ENCODE measurements at places on chromosomes 3 and 15.

DNA sequence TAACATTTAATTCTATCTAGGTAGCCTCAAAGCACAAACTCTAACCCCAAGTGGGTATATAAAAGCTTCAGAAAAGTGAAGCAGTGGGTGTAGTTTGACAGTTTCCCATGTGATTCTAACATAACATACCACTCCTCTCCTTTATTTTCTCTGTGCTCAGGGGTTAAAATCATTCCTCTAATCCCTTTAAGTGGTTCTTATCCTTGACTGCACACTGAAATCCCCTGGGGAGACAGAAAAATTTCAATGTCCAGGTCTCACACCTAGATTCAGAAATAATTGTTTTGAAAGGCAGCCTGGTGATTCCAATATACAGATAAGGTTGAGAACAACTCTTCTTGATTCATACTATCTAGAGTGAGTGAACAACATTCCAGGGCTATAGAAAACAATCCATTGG is 986.4 kb downstream of the ROBO1 start:
- no peak for DNase-seq

GRCh38 chr3:38655708-38656300 is 6.3 kb upstream of the SCN5A start:
- no peak for DNase-seq

- DNase-seq: peak; percentile 75
These were observed 32.9 kb downstream of the GJD2 start for GRCh38 chr15:34721802-34722438.

DNA sequence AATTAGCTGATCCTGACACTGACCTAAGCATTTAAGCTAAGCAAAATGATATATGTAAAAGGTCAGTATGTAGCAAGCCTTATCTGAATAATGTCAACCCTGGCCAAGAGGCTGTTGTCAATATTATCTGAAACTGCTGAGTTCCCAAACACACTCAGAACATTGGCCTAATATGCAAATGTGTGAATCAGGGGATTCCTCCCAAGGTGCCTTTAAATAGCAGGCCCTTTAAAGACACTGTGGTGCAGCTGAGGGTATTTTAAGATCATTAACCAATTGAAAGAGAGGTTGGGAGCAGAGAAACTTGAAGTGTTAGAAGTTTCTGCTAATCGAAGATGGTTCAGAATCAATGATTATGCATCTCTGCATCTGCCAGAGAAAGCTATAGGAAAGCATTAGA is 207.0 kb downstream of the NTRK3 start:
- DNase-seq: no peak

DNA sequence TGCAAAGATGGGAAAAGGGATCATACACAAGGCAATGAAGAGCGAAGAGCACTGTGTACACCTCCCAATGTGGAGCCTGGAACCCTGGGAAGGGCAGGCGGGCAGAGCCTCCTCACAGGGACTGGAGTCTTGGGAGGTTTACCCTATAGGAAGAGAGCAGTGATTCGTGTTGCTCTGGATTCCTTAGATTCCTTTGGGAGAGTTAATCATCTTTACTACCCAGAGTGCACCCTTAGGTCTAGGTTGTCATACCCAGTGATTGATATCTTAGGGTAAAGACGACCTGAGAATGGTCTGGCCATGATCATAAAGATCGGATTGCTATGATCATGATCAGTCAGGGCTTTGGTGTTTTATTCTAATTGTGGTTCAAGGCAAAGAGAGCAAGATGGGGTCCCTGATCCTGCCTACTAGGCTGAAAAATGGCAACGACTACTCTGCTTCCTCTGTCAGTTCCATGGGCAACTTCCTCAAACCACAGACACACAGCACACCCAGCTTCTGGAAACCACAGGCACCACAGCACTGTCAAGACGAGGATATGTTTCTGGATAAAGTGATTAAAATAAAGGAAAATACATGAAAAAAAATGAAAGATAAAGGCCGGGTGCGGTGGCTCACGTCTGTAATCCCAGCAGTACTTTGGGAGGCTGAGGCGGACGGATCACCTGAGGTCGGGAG is 20.4 kb upstream of the MAP6D1 start:
- no peak for DNase-seq

DNA sequence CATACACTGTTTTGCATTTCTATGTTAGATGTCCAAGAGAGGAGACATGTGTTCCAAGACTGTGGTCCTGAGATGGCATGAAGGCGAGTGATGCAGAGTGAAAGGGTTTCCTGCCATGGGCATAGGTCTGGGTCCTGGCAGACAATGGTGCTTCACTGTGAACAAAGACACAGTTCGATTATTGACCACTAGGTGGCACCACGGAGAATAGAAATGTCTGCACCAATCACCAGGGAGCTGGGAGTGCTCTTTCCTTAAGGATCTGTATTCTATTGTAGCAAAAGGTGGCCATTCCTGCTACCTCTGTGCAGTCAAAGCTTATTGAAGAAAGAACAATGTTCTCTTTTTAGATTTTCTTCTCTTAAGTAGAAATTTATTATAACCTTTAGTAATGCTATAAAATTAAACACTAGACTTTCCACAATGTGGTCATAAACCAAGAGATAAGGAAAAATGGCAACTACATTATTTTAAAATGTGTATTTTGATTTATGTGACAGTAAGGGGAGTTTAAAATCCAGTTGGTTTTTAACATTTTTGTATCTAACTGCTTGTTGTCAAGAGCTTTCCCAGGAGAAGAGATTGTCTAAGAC is 88.7 kb downstream of the GABRG3 start:
- peak; percentile 38 for DNase-seq

Data from neuronal stem cell (in vitro differentiated cells).